Activated T-cell treated with anti-CD3 and anti-CD28 coated beads, Interleukin-2, amount 50 U/mL, for 48 hours (primary cell): ENCODE measurements at places on chromosomes 12 and 14.
A peak's percentile ranks its signal among the peaks of the same experiment; 100 is the strongest.

DNA sequence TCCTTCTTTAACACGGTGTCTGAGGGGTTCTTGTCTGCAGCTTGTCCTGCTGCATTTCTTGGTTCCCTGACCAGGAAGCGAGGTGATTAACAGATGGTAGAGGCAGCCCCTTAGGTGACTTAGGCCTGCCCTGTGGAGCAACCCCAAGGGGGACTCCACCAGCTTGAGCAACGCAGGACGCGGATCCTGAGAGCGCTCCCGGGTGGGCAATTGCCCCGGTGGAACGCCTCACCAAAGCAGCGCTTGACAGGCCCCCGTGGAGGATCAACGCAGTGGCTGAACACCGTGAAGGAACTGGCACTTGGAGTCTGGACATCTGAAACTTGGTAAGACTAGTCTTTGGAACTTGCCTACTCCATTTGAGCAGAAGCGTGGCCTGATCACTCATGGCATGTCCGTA is 272.9 kb upstream of the ATXN7L3B start:
- DNase-seq: no peak

DNA sequence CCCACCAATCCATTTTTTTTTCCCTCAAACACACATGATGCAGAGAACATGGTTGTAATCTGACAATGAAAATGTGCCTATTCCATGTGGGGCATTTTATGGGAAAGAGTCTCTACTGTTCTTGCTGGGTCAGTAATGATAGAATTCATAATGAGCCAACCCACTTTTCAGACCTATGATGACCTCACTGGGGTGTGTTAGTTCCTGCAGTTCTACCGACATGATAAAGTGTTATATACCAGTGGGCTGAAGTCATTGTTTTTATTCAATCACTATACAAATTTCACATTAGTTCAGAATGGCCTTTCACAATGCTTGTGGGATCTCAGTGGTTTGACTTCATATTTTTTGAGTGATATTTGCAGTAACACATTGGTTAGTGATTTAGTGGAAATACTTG is 47.5 kb downstream of the PPFIBP1 start:
- no peak for DNase-seq

- DNase-seq: no peak
These were observed 23.7 kb downstream of the ANKRD9 start for GRCh38 chr14:102485693-102486512.

DNA sequence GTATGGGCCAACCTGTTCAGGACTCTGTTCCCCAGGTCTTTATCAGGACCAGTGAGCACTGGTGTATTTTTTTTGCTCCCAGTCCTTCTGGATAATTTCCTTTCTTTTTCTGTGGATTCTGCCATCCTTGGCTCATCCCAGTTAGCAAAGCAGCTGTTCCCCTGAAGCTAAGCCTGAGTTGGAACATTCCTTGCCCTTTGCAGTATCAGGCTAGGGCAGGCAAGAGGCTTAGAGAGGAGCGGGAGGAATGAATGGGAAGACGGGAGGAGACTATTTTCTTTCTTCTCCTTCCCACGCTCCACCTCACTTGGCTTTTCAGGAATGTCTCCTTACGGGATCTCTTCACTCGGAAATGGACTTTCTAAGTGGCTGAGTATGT is 29.2 kb downstream of the ERG28 start:
- no peak for DNase-seq

DNA sequence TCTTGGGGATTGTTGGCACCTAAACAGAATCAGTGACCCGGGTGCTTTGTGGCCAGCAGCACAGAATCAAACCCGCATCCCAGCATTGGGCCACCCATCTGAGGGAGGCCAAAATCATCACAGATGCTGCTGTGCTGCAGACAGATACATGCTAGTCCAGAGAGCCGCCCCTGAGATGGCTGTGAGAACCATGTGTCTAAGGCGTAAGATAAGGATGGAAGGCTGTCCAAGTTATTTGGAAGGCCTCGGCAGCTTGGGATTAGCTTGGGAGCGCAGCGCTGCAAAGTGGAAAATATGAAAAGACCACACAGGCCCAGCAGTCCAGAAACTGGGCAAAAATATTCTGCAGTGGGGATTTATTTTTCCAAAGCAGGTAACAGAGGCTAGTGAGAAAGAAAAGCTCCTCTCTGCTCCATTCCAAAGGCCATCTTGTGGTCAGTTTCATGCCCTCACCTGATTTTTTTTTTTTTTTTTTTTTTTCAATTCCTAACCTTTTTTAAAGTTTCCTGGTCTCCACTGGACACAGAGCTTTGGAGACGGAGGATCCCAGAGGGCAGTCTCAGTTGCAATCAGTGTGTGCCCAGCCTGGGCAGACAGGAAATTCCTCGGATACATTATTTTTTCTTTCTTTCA is 178.9 kb upstream of the BCL2L14 start:
- no peak for DNase-seq

- DNase-seq: no peak
These were observed 44.7 kb upstream of the SINHCAF start for GRCh38 chr12:31370531-31371255.

GRCh38 chr12:93773122-93773871 is 96.1 kb downstream of the CRADD start:
- peak; percentile 59 for DNase-seq

DNA sequence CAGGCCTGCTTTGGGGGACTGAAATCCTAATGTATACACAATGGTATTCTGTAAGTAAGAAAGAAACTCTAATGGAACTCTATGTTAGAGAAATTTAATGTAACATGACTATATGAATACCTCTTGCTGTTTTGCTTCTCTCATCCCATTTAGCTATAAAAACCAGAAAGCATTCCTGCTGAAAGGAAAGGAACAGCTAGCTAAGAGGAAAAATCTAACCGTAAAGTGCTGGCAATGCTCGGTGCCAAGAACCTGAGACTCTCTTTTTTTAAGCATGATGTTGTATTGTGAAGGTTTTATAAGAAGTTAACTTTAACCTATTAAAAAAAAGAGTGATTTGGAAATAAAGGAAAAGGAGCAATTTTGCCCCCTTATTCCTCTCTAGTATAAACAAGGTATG is 75.6 kb upstream of the DACT1 start:
- no peak for DNase-seq

- DNase-seq: no peak
These were observed at the start of gene C1S for GRCh38 chr12:7060353-7060954. Gene C1S (plus strand): TSS chr12:7060718. CDS start chr12:7061913, 1,195 bp downstream.

GRCh38 chr12:11703378-11703777 is 53.9 kb downstream of the ETV6 start:
- no peak for DNase-seq

GRCh38 chr12:28425526-28425925 is 235.3 kb downstream of the CCDC91 start:
- DNase-seq: no peak
